ENCODE measurements at places on chromosomes 16 and 17.

DNA sequence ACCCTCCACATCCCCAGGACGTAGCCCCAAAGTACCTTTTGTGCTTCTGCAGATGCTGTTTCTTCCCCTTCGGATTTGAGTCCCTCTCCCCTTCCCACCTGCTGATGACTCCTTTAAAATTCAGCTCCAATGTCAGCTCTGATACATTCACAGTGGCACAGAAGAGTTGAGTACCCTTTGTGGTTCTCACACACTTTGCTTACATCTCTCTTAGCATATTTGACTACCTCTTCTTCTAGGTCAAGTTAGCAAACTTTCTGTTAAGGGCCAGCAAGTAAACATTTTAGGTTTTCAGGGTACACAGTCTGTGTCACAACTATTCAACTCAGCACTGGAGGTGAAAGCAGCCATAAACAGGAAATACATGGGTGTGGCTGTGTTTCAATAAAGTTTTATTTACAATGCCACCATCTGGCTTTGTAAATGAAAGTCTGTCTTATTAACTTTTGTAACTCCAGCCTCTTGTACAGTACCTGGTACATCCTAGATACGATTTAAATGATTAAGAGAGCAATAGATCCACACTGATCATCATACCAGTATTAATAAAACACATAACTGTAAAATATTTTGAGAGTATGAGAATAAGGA, 161.7 kb downstream of the SOX9 start:
- no peak for DNase-seq

GRCh38 chr17:3678821-3679530, 10.4 kb downstream of the EMC6 start:
- no peak for DNase-seq

DNA sequence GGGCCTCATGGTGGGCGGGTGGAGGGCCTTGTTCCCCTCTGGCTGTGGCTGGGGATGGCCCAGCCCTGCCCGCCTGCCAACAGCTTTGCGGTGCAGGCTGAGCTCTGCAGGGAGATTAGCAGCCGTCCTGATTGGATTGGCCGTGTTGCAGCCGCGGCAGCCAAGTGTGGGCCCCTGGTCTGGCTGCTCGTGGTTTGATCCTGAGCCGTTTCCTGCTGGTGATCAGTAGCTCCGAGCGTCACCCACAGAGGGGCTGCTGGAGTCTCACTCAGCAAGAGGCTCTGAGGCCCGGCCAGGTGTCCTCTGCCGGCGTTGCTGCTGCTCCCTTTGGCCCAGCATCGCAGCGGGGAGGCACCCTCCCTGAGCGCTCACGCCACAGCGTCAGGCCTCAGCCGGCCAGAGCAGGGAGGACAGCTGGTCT, 32.5 kb downstream of the BAIAP2 start:
- peak; percentile 78 for DNase-seq

DNA sequence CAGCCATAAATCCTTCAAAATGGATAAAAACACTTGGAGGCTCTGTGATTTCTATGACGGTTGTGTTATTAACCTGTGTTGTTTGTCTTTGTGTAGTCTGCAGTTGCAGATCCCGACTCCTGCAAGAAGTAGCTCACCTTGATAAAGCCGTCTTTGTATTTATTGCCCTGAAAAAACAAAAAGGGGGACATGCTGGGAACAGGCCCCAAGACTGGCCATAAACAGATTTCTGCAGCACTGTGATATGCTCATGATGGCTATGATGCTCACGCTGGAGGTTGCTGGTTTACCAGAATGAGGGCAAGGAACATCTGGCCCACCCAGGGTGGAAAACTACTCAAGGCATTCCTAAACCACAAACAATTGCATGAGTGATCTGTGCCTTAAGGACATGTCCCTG, 71.0 kb downstream of the LGALS9 start:
- DNase-seq, result no peak

DNA sequence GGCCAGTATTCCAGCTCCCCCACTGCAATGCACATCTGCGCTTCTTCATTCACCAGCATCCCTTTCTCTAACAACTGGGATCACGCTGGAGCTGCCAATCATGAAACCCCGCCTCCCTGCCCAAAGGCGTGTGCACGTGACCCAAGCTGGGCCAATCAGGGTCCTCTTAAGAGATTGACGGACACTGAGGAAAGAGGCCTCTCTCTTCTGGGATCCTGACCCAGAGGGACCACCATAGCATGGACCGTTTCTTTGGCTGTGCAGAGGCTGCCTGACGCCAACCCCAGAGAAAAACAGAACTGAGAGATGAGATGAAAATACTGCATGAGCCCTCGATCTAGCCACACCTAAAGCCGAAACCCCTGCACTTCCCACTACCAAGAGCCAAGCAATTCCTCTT, 32.0 kb downstream of the COTL1 start:
- DNase-seq, result peak; percentile 65

GRCh38 chr17:57293077-57293476, 36.8 kb downstream of the MSI2 start:
- DNase-seq, result no peak

- DNase-seq, result no peak
These were observed 12.7 kb upstream of the NSMCE1 start for GRCh38 chr16:27281243-27281642.

GRCh38 chr16:80932708-80933095, 74.0 kb downstream of the CMC2 start:
- DNase-seq, result peak; percentile 66

DNA sequence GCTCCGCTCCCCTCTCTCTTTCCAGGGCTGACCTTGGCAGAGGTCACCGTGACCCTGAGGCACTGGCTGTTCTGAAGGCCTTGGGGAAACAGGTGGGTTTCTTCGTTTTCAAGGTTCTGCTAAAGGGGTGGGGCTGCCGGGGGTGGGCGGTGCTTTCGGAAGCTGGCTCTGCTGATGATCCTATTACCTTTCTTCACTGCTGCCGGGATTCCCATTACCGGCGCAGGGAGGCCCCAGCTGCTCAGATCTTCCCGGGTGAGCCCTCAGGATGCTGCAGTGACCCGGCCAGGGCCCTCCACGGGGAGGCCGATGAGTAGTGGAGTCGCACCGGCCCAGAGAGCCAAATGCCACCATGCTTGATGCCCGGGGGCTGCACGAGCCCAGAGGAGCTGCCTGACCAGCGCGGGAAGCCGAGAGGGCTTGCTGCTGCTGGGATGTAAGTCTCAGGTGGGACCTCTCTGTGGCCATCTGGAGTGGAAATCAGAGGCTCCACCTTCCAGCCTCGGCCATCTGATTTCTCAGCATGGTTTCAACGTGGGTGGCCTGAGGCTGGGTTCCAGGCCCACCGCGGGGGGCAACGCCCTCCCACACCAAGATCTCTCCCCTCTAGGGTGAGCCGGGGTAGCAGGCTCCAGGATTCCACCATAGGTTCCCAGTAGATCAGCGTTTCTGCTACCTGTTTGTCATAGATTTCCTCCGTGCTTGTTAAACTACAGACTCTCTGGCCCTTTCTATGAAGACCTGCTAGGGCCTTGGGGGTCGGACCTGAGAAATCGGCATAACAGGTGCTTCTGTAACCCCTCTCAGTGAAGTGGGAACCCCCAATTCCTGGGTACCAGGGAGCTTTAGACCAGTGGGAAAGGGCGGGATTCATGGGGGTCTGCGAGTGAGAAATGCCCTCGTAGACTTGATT, 21.6 kb upstream of the ADCY7 start:
- no peak for DNase-seq

Data from right hindlimb (tissue), 1 donor.